ENCODE measurements at places on chromosomes 7 and 10. TPM values are rescaled to one million over a fixed set of nuclear protein-coding genes. Genes with fewer than 3 reads are reported as not detected.

Gene SEMA3D
- total RNA-seq, result 0.64 TPM

Gene FFAR4
- not detected for total RNA-seq

Gene FOXK1
- total RNA-seq, result 36.6 TPM

DNA sequence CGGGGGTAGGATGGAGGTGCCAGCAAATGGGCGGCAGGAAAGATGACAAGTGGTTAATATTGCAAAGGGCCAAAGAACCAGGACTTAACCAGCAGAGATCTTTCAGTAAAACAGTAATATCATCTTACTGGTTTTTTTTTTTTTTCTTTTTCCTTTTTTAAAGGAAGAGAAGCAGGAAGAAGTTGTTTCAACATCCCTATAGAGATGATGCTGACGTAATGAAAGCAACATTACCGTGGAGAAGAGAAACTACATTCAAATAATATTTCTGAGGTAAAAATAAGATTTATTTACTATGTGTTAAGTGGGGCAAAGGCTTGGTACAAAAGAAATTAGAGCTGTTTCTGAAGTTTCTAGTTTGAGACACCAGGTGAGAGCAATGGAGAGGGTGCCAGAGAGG, 11.0 kb downstream of the MINDY3 start:
- DNase-seq, result no peak

GRCh38 chr10:109743574-109743973, 179.7 kb downstream of the XPNPEP1 start:
- DNase-seq, result no peak

All from activated CD4-positive, alpha-beta T cell treated with anti-CD3 and anti-CD28 coated beads, Interleukin-2, amount 10 ng/mL, durations not matched to agents 24 days and 14 days (primary cell).